ENCODE measurements at places on chromosomes 1 and 21.
A peak's percentile ranks its signal among the peaks of the same experiment; 100 is the strongest.

DNA sequence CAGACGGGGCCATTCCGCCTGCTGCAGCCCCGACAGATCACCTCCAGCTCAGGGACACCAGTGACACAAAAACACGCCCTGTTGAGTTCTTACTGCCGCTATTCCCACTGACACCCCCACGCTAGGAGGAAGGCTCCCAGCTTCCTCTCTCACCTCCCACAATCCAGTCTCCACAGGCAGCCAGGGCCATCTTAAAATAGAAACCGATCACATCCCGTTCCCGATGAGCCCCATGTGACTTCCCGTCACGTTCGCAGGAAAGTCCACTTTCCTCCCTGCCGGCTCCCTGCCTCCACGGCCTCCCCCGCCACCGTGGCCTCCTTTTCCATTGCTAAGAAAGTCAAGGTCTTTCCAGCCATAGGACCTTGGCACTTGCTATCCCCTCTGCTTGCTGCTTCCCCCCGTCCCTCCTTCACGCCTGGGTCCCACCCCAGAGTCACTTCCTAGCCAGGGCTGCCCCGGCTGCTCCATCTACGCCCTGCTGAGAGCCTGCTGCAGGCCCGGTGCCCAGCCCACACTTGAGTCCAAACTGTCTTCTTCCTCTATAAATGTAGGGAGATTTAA lies 24.0 kb upstream of the DDOST start:
- peak; percentile 60 for DNase-seq

GRCh38 chr1:53585129-53585528 lies 125.9 kb downstream of the DMRTB1 start:
- no peak for DNase-seq

DNA sequence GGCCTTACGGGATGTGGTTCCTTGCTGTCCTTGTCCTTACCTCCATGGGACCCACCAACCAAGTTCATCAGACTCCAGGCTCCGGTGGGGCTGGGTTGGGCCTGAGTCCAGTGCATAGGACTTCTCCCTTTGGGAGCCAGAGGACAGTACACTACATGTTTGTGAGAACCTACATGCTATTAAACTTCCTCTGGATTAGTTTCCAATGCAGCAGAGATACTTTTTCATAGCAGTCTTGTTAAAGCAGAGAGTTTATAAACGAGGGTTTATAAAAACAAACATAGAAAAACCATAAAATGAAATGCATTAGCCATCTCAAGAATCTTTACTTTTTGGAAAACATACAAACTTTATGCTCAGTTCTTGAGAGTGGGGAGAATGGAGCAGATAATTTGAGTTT lies 33.4 kb downstream of the INKA2 start:
- no peak for DNase-seq

GRCh38 chr1:224563666-224564065 lies 52.5 kb upstream of the CNIH3 start:
- DNase-seq = no peak

DNA sequence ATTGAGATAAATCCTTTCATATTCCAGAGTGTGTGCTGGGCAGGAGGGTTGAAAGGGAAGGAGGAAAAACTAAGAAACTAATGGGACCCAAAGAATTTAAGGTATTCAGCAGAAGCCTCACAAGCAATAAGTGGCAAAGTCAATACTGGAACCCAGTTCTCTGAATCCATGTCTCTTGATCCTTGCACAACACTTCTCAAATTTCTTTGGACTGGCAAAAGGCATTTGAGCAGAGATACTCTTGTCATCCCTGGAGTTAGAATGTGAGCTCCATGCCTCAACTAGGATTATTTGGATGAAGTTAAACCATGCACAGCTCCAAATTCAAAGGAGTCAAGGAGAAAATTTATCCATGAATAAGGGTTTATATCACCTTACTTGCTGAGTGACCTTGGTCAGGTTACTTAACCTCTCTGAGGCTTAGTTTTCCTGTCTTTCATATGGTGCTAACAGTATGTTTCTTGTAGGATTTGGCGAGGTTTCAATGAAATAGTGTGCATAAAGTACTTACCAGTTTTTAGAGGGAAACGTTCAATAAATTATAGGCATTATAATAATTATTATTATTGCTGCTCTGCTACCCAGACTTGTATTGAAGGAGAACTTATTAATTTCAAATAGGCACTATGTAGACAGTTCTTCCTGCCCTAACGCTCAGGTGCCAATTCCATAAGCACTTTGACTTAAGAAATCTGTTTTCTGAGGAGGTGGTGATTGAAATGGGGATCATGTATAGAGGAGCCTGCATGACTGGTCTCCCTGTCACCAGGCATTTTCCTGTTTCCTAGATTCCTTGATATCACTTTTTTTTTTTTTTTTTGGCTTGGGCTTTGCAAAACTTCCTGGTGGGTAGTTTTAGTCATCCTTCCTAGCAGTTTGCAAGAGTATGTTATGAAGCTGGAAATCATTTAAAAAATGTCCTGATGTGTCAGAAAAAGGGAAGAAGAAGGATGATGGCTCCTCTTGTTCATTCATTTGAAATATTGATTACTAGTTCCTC lies 125.0 kb upstream of the JUN start:
- no peak for DNase-seq
